ENCODE measurements at places on chromosomes 6 and 20.

- DNase-seq = no peak
These were observed 38.9 kb upstream of the NKX2-4 start for GRCh38 chr20:21436205-21436604.

DNA sequence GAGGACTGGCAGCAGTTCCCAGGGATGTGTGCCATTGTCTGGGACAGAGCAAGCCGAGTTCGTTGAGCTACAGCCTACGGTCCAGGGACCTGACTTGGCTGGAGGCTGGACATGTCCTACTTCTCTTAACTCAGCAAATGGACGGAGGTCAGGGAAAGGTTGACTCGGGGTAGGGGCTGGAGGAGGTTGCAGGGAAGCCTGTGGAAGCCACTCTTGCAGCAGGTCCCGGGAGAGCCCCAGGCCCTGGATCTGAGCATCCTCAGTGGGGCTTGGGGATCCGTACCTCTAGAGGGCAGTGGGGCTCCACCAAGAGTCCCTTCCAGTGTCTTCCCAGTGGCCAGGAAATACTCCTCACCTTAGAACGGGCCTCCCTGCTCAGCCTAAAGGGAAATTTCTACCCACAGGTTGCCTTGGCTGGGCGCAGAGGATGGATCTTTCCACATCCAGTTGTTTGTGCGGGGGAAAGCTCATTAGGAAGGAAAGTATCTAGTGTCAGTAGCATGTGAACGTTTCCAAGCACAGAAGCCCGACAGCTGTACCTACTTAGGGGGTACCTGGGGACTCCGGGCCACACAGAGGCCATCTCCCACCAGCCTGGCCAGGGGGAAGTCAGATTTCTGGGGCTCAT, 170.2 kb downstream of the NFATC2 start:
- DNase-seq = peak; percentile 22

DNA sequence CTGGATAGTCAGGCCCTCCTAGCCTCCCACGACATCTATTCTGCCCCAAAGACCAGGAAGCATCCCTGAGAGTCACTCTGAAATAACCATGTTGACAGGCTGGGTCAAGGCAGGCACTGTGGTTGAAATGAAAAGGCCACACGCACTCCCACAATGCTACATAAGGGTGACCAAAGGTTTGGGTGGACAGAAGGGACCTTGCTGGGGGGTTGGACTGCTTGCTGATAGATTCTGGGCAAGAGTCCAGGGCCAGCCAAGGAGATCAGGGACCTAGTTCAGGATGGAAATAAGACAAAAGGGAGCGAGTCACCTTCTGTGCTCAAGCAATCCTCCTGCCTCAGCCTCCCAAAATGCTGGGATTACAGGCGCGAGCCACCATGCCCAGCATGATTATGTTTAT, 32.5 kb upstream of the DSN1 start:
- no peak for DNase-seq

DNA sequence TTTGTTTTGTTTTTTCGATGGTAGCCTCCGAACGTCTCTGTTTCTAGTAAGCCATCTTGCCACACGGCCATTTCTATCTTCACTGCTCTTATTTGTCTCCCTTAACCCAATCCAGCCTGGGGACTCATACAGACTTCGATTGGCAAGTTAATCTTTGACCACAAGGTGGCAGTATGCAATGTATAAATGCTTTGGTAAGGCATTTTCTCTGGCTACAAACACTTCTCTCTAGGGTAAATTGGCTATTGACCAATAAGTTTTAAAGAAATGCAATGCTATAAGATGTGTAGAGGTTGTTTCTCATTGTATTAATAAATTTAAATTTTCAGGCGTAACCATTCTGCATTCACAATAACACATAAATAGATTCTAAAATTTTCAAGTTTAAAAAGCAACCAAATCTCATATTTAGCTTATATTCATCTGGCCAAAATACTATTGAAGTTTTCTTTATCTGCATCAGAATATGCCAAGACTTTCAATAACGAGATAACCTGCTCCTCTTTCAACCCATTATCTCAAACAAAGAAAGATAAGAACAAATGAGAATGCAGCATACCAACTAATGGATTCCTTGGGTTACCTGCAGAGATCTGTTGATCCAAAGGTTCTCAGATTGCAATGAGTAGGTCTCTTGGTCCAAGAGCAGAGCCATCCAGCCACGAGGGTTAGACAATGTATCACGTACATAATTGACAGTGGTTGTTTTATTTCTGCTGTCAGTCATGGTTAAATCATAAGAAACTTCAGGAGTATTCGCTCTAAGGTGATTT, 231.9 kb downstream of the PKHD1 start:
- DNase-seq = no peak

GRCh38 chr6:6597682-6598081, 9.2 kb downstream of the LY86 start:
- DNase-seq = no peak

DNA sequence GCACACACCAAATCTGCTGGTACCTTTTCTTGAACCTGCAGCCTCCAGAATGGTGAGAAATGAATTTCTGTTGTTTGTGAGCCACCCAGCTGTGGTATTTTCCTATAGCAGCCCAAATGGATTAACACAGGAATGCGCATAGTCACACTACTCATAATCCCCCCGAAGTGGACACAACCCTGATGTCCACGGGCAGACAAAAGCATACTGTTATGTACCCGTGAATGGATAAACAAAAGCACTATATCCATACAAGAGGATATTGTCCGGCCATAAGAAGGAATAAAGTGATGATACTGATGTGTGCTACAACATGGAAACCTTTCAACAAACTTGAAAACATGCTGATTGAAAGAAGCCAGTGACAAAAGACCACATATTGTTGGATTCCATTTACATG, 25.1 kb upstream of the RPP40 start:
- DNase-seq = no peak

DNA sequence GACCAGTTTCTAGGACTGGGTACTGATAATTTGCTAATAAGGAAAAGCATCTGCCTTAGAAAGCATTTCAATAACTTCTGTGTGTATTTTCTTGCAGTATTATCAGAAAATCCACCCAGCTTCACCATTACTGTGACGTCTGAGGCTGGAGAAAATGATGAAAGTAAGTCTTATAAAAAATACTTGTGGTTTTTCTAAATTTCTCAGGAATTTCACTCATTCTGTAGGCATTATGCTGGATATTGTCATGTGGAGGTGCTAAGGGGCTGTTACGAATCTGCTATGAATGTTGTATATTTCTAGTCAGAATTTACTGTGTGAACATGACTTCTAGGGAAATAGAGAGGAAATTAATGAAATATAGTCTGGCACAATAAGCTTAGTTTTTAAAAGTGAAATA, 8.9 kb downstream of the RWDD1 start:
- no peak for DNase-seq

GRCh38 chr20:41571006-41571405, 47.2 kb downstream of the CHD6 start:
- DNase-seq = no peak

GRCh38 chr20:33298391-33298790, 15.4 kb downstream of the BPIFB1 start:
- DNase-seq = no peak

GRCh38 chr6:3281631-3282475, 23.1 kb downstream of the PSMG4 start:
- DNase-seq = no peak

DNA sequence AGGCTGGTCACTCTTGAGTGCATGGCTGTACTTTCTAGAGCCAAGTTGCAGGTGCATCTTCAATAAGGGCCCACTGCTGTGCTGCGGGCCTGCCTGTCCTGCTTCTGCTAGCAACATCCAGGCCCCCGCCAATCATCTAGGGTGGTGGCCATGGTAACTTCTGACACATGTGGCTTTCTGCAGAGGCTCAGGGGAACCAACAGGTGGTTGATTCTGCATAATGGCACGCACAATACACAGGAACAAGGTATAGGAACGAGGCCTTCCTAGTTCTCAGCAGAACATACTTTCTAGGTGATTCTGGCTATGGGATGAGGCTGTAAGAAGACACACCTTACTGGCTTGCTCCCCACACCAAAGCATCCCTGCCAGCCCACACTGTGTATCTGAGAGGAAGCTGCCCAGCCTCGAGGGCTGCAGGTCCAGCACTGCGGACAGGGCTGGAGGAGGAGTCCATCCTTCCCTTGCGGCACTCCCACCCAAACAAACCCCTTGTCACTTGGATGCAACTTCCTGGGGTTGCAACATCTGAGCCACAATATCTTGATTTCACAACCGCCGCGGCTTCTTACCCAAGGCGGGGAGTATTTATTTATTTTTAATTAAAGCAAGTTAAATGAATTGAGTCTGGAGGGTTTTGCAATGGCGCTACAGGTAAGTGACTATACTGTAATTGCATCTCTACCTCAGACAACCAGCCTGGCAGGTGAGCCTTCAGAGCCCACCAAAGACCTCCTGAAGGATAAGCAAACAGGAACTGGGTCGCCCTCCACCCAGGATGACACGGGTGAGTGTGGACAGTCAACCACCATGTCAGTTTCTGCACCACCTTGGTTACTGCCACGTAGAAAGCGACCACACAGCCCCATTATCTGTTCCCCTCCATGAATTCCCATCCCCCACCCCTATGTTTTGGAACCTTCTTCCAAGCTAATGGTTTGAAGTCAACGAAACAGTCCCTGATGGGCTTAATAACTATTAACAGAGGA, 49.6 kb downstream of the SULF2 start:
- DNase-seq = no peak

- DNase-seq = no peak
These were observed 3.4 kb downstream of the CLPSL1 start for GRCh38 chr6:35784200-35784599.

DNA sequence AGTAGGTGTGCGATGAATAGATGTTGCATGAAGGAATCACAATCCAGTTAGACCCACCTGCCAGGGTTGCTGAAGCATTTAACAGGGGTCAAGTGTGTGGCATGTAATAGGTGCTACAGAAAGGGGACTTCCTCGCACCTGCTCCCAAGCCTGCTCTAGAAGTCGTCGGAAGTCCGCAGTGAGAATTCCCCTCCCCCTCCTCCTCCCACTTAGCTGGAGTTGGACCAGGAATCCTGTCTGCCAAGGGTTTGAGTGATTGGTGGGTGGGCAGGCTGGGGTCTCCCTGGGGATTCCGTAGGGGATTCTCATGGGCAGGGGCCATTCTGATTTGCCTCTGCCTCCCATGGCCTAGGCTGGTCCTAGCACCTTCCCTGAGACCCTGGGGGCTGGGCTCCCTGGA, 10.3 kb downstream of the SCRT2 start:
- no peak for DNase-seq

DNA sequence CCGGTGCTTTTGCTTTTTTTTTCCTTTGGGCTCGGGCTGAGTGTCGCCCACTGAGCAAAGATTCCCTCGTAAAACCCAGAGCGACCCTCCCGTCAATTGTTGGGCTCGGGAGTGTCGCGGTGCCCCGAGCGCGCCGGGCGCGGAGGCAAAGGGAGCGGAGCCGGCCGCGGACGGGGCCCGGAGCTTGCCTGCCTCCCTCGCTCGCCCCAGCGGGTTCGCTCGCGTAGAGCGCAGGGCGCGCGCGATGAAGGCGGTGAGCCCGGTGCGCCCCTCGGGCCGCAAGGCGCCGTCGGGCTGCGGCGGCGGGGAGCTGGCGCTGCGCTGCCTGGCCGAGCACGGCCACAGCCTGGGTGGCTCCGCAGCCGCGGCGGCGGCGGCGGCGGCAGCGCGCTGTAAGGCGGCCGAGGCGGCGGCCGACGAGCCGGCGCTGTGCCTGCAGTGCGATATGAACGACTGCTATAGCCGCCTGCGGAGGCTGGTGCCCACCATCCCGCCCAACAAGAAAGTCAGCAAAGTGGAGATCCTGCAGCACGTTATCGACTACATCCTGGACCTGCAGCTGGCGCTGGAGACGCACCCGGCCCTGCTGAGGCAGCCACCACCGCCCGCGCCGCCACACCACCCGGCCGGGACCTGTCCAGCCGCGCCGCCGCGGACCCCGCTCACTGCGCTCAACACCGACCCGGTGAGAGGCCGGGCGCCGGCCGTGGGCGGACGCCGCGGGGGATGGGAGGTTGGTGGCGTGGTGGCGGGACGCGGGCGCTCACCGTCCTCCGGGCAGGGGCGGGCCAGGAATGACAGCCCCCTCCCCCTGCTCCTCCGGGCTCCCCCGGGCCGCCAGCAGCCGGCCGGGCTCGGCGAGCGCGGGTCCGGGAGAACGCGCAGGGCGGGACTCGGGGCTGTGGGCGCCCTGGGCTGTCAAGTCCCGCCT, 606 bp downstream of the ID4 start:
- no peak for DNase-seq

GRCh38 chr6:51459958-51460357, 627.5 kb downstream of the PKHD1 start:
- DNase-seq = no peak

DNA sequence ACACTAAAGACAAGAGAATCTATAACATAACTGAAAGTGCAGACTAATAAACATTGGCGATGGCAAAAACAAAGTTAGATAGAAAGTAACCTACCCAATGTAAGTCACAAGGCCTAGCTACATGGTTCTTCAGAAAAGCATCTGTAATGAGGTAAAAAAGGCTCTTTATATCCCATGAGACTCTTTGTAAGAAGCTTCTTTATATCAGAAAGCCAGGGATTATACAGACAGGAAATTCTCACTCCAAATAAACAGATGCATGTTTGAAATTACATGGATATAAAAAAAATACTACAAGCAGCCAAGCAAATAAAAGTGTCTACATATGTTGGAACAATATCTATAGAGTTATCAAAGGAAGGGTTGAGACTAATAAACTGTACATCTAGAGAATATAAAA, 284.9 kb upstream of the NRSN1 start:
- no peak for DNase-seq

- no peak for DNase-seq
These were observed 61.0 kb downstream of the ENPP1 start for GRCh38 chr6:131868836-131869235.

DNA sequence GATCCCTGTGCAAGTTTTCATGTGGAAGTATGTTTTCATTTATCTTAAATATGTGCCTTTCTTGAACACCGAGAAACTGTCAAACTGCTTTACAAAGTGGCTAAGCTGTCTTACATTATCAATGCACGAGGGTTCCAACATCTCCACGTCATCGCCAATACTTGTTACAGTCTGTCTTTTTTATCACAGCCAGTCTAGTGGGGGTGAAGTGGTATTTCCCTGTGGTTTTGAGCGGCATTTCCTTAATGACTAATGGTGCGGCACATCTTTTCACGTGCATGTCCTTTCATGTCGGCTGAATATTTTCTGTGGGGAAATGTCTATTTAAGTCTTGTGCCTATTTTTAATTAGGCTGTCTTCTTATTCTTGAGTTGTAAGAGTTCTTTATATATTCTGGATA, 280.4 kb downstream of the FOXC1 start:
- DNase-seq = no peak

DNA sequence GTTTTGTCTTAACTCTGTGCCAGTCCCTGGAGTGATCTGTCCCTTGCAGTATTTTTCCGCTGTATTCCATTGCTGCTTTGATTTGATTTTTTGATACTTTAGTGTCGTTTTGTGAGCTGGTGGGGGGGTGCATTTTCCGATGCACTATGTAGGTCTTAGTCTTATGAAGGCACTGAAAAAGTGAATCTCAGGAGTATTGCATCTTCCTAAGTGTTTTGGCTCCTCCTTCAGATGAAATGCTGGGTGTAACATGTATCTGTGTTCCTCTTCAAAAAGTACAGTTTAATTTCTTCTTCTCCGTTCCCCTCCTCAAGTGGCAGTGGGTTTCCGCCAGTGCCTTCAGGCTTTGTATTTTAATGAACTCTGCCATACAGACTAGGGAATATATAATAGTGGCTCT, 580.7 kb upstream of the GJE1 start:
- DNase-seq = no peak

- no peak for DNase-seq
These were observed 52.5 kb downstream of the BCAS1 start for GRCh38 chr20:54017846-54018245.
